ENCODE measurements at places on chromosomes 12 and 14.

DNA sequence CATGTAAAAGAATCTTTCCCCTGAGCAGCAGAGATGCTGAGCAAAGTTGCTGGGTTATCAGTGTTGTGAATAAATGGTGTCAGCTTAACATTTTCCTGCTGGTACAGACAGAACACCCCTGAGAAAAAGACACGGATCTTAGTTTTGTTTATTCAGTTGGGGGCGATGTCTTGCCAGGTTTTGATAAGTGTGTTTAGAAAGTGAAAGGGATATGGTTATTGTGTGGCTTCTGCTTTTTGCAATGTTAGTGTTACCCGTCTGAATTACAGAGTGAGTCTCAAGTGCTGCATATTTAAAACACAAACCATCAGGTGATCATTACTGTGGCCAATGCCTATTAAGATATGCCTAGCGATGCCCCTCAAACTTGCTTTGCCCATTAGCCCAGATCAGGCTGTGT is 864.6 kb upstream of the SEL1L start:
- no peak for DNase-seq

- no peak for DNase-seq
These were observed 507 bp upstream of the CD9 start for GRCh38 chr12:6199531-6200255.

DNA sequence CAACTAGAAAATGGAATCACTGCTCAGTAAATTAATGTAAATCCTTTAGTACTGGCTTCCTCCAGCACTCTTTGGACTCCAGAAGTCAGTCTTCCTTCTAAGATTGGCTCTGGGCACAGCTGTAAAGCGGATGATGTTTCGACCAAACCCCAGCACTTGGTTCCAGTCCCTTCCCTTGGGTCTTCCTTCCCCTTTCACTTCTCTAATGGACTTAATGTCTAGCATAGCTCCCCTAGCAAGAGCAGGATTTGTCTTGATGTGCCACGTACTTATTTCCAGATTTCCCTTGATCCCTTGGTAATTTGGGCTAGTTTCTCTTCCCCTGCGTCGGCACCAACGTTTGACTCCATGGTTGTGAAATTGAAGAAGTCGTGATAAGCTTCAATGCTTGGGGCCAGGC is 28.3 kb downstream of the C12orf75 start:
- DNase-seq: no peak

DNA sequence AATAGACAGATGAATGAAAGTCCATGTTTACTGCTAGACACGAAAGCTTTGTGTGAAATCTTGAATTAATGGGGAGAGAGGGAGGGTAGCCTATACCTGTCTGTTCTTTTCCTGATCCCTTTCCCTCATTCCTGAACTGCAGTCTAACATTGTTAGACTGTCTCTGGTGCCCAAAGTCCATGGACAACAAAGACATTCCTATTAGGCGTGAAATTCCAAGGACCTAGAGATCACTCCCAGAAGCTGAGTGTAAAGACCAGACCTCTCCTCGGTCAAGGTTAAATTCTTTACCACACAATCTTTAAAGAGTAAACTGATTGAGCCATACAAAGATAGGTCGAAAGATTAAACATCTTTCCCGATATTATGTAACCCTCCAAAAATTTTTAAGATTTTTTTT is 270.7 kb upstream of the GARIN2 start:
- no peak for DNase-seq

GRCh38 chr12:106239241-106239950 is 8.4 kb downstream of the CKAP4 start:
- no peak for DNase-seq

GRCh38 chr14:75042035-75042434 is 9.2 kb downstream of the MLH3 start:
- no peak for DNase-seq

GRCh38 chr12:215116-215515 is 1.2 kb upstream of the SLC6A12 start:
- DNase-seq: no peak

- no peak for DNase-seq
These were observed 11.6 kb upstream of the GXYLT1 start for GRCh38 chr12:42156232-42156631.

GRCh38 chr12:77644915-77645605 is 185.6 kb upstream of the NAV3 start:
- no peak for DNase-seq

DNA sequence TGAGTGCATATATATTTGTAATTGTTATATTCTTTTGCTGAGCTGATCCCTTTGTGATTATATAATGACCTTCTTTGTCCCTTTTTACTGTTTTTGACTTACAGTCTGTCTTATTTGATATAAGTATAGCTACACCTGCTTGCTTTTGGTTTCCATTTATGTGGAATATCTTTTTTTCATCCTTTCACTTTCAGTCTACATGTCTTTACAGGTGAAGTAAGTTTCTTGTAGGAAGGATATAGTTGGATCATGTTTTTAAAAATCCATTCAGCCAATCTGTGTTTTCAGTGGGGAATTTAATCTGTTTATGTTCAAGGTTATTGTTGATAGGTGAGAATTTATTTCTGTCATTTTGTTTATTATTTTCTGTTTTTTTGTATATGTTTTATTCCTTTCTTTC is 12.1 kb downstream of the GZMH start:
- DNase-seq: no peak

- DNase-seq: no peak
These were observed 6.6 kb upstream of the CALCOCO1 start for GRCh38 chr12:53733807-53734200.

- no peak for DNase-seq
These were observed 4.9 kb upstream of the KIF26A start for GRCh38 chr14:104133496-104133895.

- DNase-seq: no peak
These were observed 108.4 kb downstream of the ESRRB start for GRCh38 chr14:76484355-76484754.

GRCh38 chr12:1611803-1612572 is 17.0 kb upstream of the WNT5B start:
- no peak for DNase-seq
